SK-N-SH (cell line): ENCODE measurements at places on chromosomes 7 and 10. TPM values are rescaled to one million over a fixed set of nuclear protein-coding genes. Genes with fewer than 3 reads are reported as not detected.

- no peak overlapping the region for H3K4me3 ChIP-seq
- peaks cover 12% of the 10 kb centered on the region for H3K36me3 ChIP-seq
- no peaks in the 10 kb centered on the region for H3K4me1 ChIP-seq
- no peak overlapping the region for H3K27ac ChIP-seq
- DNase-seq = no peak
Observed at GRCh38 chr10:112426111-112426510, 20.6 kb downstream of the ZDHHC6 start.

DNA sequence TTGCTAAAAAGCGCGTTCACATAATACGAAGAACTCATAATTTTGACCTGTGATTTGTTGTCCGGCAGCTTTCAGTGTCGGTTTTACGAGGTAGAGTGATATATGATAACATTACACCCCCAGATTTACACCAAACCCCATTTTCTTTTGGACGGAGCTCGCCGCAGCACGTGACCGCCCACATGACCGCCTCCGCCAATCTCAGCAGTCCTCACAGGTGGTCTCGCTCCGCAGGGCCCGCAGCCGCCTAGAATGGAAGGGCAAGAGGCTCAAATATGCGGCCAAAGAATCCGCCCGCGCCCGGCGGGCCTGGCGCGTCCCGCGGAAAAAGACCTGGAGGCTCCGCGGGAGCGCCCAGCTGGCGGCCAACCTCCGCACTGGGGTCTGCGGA, at the start of gene HOXA7:
HOXA7 (minus strand) TSS at position 168 of the 391 bp plus-strand sequence; CDS start at position 38, 130 bp downstream.
- H3K4me3 ChIP-seq = no peak within 1 kb of the TSS
- peak; percentile 56 for DNase-seq
- H3K27ac ChIP-seq = no peak within 1 kb of the TSS
- peaks cover 93% of the 10 kb centered on the region for H3K27me3 ChIP-seq

DNA sequence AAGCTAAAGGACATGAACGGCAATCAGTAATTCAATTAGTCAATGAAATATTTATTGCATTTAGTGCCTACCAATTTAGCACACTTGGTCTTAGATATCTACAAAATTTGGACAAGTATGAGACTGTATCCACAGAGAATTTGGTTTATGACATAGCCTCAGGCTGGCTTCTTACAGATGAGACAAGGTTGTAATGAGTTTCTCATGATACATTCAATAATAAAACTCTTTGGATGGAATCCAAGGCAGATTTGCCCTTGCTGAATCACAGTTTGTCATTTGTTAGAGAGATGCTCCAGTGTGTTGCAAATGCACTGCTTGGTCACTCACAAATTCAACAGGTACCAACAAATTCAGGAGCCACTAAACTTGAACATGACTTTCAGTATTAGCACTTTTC, 162.5 kb downstream of the GPR37 start:
- no peaks in the 10 kb centered on the region for H3K36me3 ChIP-seq
- H3K4me3 ChIP-seq = no peak overlapping the region
- H3K27ac ChIP-seq = no peak overlapping the region
- no peaks in the 10 kb centered on the region for H3K27me3 ChIP-seq

DNA sequence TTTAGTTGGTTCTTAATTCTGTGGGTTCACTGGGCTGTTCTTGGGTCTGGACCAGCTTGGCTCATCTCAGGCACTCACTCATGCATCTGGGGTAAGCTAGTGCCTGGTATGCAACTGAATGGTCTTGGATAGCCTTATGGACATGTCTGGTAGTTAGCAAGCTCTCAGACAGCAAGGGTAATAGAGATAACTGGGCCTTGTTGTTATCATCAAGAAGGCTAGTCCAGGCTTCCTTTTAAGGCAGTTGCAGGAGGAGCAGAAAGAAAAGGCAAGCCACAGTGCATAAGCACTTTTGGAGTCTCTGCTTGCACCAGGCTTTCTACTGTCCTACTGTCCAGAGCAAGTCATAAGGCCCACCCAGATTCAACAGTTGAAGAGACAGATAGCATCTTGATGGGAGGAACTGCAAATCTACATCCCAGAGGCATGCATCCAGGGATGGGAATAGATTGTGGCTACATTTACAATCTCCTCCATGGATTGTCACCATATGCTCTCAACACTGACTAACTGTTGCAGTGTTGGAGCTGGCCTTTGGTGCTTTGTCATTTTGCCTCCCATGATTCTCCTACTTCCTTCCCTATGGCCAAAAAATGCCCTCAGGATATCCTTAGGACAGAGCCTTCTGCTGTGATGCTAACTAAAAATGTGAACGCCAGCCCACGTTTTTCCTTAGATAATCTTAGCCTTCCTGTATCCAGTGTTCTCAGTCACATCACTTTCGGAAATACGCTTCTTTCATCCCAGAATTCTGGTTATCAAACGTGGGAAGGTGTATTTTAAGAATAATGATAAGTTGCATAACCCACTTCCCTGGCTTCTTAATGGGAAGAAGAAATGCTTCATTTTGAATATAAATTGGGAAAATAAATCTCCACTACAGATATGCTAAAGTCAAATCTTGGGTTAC, 3.6 kb downstream of the GIMAP4 start:
- H3K4me1 ChIP-seq = no peaks in the 10 kb centered on the region
- H3K36me3 ChIP-seq = no peaks in the 10 kb centered on the region
- H3K27me3 ChIP-seq = no peaks in the 10 kb centered on the region
- no peak overlapping the region for H3K4me3 ChIP-seq
- no peak overlapping the region for H3K27ac ChIP-seq

DNA sequence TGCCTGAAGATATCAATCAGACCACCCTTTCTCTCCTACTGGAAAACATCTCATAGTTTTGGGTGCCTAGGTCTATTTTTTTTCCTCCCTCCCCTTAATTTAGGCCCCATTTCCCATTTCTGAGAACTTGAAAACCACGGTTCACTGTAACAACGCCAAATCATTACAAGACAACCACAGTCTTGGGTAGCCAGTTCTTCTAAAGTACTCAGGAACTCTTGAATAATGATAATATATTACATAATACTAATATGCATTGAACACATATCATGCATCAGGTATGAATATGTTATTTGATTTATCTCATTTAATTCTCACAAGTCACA, 185.1 kb upstream of the ADO start:
- DNase-seq = no peak
- no peak overlapping the region for H3K4me3 ChIP-seq
- no peaks in the 10 kb centered on the region for H3K27me3 ChIP-seq
- no peaks in the 10 kb centered on the region for H3K4me1 ChIP-seq
- H3K36me3 ChIP-seq = no peaks in the 10 kb centered on the region
- H3K27ac ChIP-seq = no peak overlapping the region

DNA sequence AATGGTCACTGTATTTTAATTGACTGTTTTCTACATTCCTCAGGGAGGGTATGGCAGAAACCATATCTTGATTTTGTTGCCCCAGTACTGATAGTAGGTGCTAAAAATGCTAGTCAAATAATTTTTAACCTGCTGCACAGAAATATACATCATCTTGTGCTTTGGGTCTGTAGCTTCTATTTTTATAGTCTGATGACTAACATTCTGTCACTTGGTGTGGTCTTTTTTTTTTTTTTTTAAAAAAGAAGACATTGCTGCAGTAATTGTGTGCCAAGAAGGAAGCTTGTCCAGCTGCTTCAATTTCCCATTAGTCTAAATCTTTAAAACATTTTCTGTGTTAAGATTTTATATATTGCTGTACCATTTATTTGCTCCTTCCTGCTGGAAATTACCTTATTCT, 83.6 kb downstream of the ICA1 start:
- H3K4me1 ChIP-seq = peaks cover 33% of the 10 kb centered on the region
- H3K36me3 ChIP-seq = no peaks in the 10 kb centered on the region
- H3K27ac ChIP-seq = no peak overlapping the region

DNA sequence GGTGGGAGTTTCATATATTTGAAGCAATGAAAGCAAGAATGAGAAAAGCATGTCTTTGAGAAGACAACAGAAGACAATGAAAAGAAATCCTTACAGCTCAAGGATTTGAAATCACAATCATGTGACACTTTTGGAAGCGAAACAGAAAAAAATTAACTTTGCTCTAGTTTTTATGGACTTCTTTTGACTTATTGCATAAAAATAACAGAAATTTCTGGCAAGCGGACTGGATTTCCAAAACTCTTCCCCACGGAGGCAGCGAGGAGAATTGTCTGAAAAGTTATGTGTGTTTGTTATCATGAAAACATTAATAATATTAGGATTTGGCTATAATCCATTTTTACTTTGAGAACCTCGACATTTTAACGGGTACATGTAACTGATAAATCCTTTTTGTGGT, 223.3 kb downstream of the LRMDA start:
- no peaks in the 10 kb centered on the region for H3K36me3 ChIP-seq
- DNase-seq = no peak
- peaks cover 2% of the 10 kb centered on the region; the same call in 1 of the 2 replicates for H3K4me1 ChIP-seq
- no peak overlapping the region for H3K4me3 ChIP-seq

GRCh38 chr10:21099291-21100062, 202.4 kb upstream of the NEBL start:
- H3K4me3 ChIP-seq = no peak overlapping the region
- H3K27ac ChIP-seq = peak overlapping the region; percentile 71
- no peaks in the 10 kb centered on the region for H3K27me3 ChIP-seq
- no peaks in the 10 kb centered on the region for H3K36me3 ChIP-seq
- peaks cover 14% of the 10 kb centered on the region for H3K4me1 ChIP-seq

Gene CLEC5A
- not detected in 2 replicates for polyA plus RNA-seq

Gene STAG3
- polyA plus RNA-seq = 0.10 and 0.31 TPM in 2 replicates
